ENCODE measurements at places on chromosomes 13 and 19. TPM values are rescaled to one million over a fixed set of nuclear protein-coding genes. Genes with fewer than 3 reads are reported as not detected.

CGB1 gene
- total RNA-seq = not detected

GRCh38 chr13:100301418-100301817, 212.5 kb downstream of the PCCA start:
- DNase-seq = no peak

DNA sequence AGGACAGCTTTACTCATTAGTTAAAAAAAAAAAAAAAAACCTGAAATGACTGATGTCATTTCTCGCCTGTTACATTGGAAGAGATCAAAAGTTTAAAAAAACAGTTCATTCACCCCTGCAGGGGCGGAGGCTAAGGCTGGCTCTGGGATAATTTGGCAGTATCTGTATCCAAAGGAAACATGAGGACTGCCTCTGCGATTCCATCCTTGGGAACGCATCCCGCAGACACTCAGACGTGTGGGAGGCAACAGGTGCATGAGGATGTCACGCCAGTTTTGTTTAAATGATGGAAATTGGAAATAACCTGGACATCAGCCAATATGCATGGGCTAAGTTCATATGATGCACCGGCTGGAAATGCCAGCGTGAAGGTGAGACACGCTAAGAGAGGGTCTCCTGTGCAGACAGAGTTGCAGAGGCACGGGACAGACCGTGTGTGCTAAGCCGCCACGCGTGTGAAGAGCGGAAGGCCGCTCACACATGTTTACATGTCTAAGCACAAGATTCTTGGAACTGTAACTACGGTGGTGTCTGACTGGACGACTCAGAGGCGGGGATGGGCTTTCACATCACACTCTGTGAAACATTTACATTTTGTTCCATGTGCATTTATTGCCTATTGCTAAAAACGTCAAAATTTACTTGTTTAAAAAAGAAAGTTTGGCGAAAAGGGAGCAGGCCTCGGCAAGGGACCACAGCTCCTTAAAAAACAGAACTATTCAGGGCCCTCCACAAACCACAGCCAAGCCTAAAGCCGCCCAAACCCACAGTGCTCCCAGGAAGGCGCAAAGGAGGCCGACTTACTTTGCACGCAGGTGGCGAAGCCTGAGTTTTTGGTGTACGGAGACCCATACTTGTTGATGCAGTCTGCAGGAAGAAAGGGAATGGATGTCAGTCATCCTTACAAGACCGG, 17.9 kb downstream of the GAS6 start:
- DNase-seq = no peak

GRCh38 chr19:46472592-46472991, 1.2 kb upstream of the PNMA8A start:
- DNase-seq = no peak

GRCh38 chr19:44740351-44740824, 8.1 kb upstream of the BCL3 start:
- DNase-seq = no peak

DNA sequence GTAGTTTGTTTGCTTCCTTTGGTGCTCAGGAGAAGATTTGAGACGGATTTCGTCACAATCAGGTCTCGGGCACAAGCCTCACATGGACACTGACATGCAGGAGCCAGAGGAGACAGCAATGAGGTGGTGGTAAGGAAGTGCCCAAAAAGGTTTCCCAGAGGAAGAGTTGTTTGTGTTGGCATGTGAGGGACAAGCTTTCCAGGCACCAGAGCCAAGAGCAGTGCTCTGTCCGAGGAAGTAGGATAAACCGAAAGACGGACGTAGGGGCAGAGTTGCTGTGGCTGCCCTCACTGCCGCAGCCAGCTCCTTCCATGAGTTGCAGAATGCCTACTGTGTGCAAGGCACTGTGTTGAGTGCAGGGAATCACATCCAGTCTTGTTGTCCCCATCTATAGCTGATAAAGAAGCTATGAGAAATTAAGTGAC, 27.7 kb downstream of the SAE1 start:
- DNase-seq = no peak

- DNase-seq = peak; percentile 41
These were observed 5.0 kb downstream of the MVB12A start for GRCh38 chr19:17424743-17425365.

NMRK2 gene
- not detected for total RNA-seq

EIF3K gene
- 337 TPM for total RNA-seq

- DNase-seq = no peak
These were observed 403.9 kb downstream of the LIG4 start for GRCh38 chr13:107811233-107812013.

GRCh38 chr19:17327654-17328516, 6.8 kb downstream of the ANO8 start:
- DNase-seq = no peak

UBL5 gene
- total RNA-seq = 198 TPM

GRCh38 chr19:44677019-44677811, 5.9 kb downstream of the CEACAM19 start:
- no peak for DNase-seq

GRCh38 chr13:69319656-69320055, 788.0 kb upstream of the ATXN8OS start:
- DNase-seq = no peak

- DNase-seq = no peak
These were observed 11.0 kb downstream of the PRKCG start for GRCh38 chr19:53892981-53893325.

- DNase-seq = no peak
These were observed 5.3 kb downstream of the FAM216B start for GRCh38 chr13:42786715-42787114.

DNA sequence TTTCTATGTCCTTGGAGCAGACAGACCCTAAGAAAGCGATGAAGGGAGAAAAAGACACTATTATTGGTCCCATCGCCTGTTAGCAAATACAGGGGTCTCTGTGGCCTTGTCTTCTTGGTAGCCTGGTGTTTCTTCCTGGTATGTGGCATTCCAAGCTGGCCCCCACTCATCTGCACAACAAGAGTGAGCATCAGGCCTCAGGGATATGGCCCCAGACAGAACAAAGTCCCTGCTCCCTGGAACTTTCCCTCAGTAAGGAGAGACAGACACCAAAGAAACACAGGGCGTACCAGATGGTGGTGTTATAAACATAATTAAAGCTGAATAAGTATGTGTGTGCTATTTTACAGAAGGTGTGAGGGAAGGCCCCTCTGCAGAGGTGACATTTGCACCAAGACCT, 48.2 kb upstream of the KPNA3 start:
- DNase-seq = no peak

ZNF625 gene
- total RNA-seq = 5.1 TPM

DNA sequence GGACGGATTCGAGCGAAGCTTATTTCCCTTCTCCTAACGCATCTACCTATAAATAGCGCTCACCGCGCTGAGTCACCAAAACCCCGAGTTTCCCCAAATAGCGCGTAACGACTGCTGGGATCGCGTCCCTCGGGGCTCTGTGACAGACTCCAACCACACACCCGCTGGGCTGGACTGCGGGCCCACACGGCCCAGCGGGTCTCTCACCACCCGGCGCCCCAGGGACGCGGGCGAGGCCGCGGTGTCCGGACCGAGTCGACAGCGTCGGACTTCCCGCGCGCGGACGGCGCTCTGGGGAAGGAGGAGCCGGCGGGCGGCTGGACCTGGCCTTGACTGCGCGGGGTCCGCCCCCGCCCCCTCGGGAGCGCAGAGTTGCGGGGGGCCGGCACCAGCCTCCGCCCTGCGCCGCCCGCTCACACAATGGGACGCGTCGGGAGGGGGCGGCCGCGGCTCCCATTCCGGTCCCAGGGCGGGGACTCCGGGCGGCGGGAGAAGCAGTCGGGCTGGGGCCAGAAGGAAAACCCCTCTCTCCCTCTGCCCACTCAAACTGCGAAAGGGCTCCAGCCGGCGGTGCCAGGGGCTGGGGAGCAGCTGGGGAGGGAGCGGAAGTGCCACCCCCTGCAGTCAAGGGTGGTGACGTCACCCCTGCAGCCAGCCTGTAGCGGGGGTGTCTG, 108.8 kb downstream of the KCNRG start:
- peak; percentile 64 for DNase-seq

Measured in naive thymus-derived CD4-positive, alpha-beta T cell (primary cell).